Esophagus mucosa (tissue), 1 donor: ENCODE measurements at places on chromosomes 5 and 9. TPM values are rescaled to one million over a fixed set of nuclear protein-coding genes. Genes with fewer than 3 reads are reported as not detected.

DNA sequence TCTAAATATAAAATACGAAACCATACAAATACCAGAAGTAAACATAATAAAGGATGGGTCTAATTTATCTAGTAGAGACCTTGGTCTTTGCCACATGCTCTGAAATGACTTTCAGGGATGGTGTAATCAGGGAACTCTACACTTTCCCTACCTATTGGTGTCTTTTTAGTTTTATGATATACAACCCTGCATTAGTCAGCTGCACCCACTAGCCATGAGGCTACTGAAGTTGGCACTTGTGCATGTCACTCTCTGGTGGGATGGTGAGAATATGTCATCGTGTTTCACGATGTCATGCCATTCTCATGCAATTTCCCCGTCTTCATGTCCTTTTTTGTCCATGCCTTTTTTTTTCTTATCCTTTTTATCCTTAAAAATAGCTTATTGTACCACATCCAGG is 234.9 kb upstream of the ACTBL2 start:
- ATAC-seq: no peak

DNA sequence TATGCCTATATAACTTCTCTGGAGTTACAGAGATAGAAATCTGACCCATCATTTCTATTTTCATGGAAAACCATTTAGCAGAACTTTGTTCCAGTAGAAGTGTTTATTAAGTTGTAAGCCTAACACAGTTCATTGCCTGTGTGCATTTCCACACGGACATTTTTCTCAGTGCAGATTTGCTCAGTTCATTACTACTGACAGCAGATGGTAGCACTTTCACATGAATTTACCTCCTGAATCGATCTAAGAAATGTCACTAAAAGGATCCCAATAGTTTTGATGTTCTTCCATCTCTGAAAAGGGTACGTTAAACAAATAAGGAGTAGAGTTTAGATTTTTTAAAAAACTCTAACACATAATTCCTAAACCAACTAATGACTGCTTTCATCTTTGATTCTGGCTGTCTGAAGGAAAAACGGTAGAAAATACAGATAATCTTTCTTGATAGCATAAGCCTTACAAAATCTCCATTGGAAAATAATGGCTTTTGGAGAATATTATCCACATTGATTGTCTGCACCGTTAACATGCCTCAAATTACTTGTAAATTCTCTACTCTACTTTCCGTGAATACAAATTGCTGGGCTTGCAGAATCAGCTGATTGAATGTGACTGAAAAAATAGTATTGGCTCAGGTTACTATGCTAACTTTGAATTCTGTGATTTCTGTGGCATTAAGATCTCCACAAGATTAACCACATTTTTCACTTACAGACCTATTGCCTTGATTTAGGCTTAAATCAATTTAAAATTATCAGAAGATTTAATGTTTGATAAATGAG is 33.1 kb downstream of the RPS23 start:
- ATAC-seq: no peak

GRCh38 chr5:110045158-110045557 is 355.4 kb downstream of the MAN2A1 start:
- no peak for ATAC-seq

GRCh38 chr9:77956555-77956954 is 75.1 kb downstream of the GNAQ start:
- ATAC-seq: no peak

- ATAC-seq: no peak
Measured at GRCh38 chr5:110651507-110651906, 75.0 kb downstream of the TMEM232 start.

DNA sequence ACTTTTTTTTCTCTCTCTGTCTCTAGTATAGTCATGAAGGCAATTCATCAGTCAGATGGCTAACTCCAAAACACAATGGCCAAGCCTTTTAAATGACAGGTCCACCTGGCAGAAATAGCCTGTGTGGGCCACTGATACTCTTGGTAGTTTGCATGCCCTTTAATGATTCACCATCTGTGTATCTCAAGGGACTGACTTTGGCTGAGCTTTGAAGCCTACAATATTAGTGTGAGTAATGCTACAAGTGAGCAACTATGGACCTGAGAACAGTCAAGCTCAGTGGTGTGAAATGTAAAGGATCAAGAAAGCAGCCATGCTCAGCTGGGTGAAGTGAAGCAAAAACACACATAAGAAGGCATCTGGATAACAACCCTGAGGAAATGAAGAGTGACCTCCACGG is 506.9 kb downstream of the TLE1 start:
- no peak for ATAC-seq

DNA sequence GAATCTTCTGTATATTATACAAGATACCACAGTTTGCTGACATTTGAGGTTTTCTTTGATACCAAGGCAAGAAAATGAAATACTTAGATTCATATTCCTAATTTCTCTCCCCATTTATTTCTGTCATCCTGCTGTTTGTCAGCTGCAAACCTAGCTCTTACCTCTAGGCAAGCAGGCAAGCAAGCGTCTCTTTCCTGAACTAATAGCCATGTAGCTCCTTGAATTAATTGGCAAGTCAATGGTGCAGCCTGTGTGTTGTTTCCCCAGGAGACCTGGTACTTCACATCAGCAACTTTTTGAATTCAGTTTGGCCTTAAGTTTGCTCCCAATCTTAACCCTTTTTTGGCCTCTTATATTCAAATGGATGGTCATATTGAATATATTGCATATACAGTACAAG is 573.6 kb upstream of the ARRDC3 start:
- ATAC-seq: no peak

- ATAC-seq: no peak
Measured at GRCh38 chr5:137641148-137641547, 94.7 kb downstream of the KLHL3 start.

DNA sequence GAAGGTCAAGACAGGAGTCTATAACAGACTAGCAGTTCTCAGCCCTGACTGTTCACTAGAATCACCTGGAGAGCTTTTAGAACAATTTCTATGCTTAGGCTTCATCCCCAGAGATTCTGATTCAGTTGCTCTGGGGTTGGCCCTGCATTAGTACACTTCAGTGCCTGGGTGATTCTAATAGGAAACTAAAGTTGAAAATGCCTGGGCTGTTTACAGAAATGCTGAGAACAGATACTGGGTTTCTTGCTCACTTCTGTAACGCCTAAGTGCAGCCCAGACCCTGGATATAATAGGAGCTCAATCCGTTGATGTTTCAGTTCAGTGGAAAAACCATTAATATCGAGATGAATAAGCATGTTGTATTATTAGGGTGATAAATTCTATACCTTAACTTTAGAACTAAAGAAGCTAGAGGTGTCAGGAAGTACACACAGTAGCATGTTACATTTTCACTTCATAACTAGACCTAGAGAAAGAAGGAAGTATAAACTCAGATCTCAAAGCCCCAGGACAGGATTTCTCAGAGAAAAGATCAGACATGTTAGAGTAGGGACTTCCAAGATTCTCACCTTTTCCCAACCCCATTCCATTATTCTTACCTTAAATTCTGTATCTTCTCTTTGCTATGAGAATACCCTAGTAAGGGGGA is 20.4 kb downstream of the HAVCR2 start:
- ATAC-seq: no peak

- ATAC-seq: no peak
Measured at GRCh38 chr9:114409103-114409780, 21.5 kb upstream of the AKNA start.

GRCh38 chr5:138538943-138539627 is 4.0 kb downstream of the ETF1 start:
- ATAC-seq: no peak

PCDHB13 gene
- 3.4 TPM for total RNA-seq

PRELID2 gene
- 4.8 TPM for total RNA-seq

LCN12 gene
- 0.80 TPM for total RNA-seq

PCDHGB2 gene
- 1.2 TPM for total RNA-seq

REEP5 gene
- total RNA-seq: 52.0 TPM
